ENCODE measurements at places on chromosomes 2 and 18.

DNA sequence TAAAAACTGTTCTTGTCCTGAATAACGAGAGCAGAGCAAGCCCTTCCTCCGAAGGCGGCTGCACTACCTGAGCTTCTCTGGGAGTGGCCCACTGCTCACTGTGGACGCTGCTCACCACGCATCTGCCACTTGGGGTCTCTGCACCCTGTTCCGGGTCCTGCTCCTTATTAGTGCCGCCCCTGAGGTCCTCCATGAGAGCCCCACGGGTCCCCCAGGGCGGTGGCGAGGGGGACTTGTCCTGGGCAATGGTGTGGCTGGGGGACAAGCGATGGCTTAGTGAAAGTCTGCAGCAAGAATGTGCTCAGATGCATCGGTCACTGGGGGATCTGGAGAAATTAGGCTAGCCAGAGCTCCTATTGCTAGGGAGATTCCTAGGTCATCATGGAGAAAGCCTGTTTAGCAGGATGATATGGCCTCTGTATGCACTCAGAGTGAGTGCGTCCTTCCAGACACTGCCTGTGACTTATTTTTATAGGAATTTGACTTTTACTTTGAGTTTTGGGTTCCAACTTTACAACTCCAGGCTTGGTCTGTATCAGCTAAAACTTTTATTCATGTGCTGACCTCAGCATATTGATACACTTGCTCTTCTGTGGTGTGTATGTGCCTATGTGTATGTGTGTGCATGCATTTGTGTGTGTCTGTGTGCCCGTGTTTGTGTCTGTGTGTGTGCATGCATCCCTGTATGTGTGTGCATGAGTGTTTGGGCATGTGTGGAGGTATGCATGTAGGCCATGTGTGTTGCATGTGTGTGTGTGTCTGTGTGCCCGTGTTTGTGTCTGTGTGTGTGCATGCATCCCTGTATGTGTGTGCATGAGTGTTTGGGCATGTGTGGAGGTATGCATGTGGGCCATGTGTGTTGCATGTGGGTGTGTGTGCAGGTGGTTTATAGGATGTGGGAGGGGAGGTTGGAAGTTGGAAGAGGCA lies 129.5 kb downstream of the SNTG2 start:
- DNase-seq: no peak

- no peak for DNase-seq
Measured at GRCh38 chr2:187232749-187233148, 215.3 kb downstream of the CALCRL start.

DNA sequence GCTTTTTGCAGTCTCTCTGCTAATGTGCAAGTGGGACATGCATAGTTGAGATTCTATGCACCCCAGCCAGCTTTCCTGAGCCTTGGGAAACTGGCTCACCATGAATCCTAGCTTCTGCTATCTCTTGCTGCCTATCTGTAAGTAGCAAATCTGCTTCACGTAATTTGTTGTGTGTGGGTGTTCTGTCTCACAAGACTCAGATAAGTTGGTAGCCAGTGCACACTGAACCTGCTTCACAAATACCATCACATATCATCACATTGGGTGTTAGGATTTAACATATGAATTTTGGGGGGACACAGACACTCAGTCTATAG lies 13.9 kb upstream of the VRK2 start:
- no peak for DNase-seq

DNA sequence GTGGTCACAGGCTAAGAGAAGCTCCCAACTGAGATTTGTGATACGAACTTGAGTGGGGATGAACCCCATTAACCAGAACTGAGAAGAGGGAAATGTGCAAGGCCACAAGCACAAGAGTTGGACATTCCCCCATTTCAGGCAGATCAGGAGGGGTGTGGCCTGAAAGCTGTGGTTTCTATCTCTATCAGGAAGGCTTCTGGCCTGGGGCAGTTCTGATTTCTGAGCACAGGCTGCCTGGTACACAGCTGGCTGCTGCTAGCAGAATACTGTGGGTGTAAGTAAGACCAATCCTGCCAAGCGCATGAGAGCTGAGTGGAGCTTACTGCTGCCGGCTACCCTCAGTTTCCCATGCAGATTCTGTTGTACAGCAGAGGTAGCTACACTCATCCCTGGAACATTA lies 484.6 kb downstream of the SATB2 start:
- no peak for DNase-seq

GRCh38 chr18:12034241-12035100 lies 53.2 kb downstream of the IMPA2 start:
- peak; percentile 42 for DNase-seq

- DNase-seq: no peak
Measured at GRCh38 chr2:112493858-112494648, 12.1 kb downstream of the TTL start.

- DNase-seq: no peak
Measured at GRCh38 chr2:177783091-177783490, 289.5 kb downstream of the PDE11A start.

DNA sequence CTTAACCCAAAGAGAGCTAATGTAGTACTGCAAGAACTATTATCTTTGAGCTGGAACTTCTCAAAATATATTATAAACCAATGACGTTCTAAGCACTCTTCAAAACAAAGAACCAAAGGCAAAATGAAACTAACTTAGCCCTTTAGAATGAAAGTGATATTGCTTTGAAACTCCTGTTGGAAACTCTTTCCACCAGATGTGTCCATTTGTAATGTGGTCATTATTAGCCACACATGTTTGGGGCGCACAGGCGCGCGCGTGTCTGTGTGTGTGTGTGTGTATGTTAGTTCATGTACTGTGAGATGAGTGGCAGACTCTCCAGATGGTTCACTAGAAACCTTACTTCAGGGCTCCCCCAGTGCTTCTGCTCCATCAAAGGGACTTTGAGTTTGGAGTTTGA lies 323.4 kb downstream of the BCL11A start:
- DNase-seq: no peak

DNA sequence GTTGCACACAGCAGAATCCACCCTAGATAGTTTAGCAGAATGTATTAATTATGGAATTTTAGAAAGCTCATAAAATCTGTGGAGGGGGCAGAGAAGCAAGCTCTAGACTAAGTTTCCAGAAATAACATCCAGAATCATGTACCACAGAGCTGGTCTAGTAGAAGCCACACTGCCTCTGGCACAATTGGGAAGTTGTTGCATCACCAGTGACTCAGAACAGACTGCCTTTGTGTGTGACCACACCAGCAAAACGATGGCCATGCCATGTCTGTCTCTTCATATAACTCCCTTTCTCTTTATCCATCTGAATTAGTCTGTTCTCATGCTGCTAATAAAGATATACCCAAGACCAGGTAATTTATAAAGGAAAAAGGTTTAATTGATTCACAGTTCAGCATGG lies 158.9 kb downstream of the CCDC148 start:
- peak; percentile 74 for DNase-seq

DNA sequence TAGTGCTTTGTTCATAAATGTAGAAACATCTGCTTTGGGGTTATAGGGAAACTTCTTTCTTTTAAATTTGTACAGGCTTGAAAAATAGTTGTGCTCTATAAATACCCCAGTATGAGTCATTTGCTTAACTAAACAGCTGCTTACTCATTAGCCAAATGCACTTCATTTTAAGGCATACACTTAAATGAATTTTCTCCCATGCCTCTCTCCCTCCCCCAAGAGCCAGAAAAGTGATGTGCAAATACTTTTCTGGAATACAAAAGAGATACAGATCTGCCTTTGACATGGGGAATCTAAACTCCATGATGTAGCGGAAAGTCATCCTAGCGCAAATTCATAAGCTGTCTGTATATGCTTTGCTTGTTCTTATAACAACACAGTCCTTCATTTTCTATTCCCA lies 469.4 kb downstream of the DLGAP1 start:
- no peak for DNase-seq

GRCh38 chr2:17788773-17789172 lies 27.5 kb upstream of the MSGN1 start:
- no peak for DNase-seq

DNA sequence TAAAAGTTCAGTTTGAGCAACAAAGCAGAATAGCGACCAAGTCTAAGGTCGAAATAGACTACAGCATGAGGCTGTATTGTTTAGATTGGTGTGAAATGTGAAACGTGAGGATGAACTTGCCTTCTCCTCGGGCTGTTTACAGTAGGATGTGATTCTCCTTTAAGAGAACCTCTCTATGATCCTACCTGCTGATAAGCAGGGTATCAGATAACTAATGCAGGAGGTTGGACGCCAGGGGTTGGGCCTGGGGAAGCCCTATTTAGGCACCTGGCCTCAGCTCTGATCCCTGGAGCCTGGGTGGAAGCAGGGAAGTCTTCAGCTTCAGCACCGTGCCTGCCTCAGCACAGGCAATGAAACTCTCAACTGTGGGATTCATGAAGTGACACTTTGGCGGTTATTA lies 11.4 kb downstream of the CRYGD start:
- DNase-seq: no peak

DNA sequence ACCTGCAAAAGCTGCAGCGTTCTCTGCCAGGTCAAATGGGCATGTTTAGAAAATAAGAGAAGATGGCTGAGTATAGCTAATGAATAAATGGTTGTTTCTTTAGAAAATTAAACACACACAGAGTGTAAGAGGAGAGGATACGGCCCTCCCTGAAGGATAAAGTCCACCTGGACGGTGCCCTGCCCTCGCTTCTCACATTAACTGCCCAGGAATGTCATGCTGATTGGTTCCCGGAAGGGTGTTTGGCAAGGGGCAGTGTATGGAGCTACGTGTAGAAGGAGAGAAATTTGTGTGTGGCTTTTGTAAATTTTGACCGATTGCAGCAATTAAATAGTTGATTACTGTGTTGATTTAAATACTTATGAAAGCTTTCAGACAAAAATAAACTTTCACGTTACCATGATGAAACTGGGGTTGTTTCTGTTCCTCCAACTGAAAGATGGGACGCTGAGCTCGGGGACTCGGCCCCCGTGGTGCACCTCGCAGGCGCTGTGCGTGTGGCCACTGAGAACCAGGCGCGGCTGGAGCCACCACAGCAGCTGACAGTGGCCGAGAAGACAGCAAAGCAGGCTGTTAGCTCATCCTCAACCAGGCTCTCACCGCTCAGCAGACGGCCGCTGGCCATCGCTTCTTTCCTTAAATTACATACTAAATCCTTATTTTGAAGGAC lies 22.7 kb downstream of the MPPE1 start:
- peak; percentile 82 for DNase-seq

- DNase-seq: no peak
Measured at GRCh38 chr2:193627187-193627926, 1432.6 kb upstream of the TMEFF2 start.

DNA sequence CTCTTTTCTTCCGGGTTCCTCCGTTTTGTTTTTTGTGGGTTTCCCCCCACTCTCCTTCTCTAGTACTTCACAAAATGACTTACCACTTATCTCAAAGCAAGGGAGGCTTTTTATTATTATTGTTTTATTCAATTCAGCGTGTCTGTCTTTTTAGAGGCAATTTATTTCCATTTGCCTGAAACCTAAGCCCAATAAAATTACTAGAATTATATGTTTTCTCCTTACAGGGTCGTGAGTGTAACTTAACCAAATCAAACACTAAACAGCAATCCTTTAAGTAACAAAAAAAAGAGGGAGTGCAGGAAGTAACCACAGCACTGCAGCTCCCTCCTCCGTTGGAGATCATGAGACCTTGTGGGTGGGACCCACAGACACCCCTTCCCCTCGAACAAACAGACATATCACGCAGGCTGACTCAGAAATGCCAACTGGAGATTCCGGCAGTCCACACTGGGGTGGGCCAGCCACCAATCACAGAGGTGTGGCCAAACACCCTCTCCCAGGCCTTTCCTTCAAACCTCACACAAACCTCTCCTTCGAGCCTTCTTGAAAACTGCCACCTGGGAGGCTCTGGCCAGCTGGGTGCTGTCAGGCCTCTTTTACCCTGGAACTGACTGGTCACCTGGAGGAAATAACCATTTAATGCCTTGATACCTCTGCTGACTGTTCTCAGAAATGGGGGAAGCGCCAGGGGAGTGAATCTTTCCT lies 207.1 kb upstream of the SMAD2 start:
- peak; percentile 60 for DNase-seq

GRCh38 chr2:231642631-231643494 lies 50.2 kb downstream of the TEX44 start:
- peak; percentile 67 for DNase-seq

- peak; percentile 11 for DNase-seq
Measured at GRCh38 chr2:178478130-178478438, 316 bp downstream of the FKBP7 start.

GRCh38 chr2:197461057-197461456 lies 7.7 kb downstream of the COQ10B start:
- no peak for DNase-seq

Measured in inflammatory macrophage (primary cell).